ENCODE measurements at places on chromosomes 12 and 14. TPM values are rescaled to one million over a fixed set of nuclear protein-coding genes. Genes with fewer than 3 reads are reported as not detected.

DNA sequence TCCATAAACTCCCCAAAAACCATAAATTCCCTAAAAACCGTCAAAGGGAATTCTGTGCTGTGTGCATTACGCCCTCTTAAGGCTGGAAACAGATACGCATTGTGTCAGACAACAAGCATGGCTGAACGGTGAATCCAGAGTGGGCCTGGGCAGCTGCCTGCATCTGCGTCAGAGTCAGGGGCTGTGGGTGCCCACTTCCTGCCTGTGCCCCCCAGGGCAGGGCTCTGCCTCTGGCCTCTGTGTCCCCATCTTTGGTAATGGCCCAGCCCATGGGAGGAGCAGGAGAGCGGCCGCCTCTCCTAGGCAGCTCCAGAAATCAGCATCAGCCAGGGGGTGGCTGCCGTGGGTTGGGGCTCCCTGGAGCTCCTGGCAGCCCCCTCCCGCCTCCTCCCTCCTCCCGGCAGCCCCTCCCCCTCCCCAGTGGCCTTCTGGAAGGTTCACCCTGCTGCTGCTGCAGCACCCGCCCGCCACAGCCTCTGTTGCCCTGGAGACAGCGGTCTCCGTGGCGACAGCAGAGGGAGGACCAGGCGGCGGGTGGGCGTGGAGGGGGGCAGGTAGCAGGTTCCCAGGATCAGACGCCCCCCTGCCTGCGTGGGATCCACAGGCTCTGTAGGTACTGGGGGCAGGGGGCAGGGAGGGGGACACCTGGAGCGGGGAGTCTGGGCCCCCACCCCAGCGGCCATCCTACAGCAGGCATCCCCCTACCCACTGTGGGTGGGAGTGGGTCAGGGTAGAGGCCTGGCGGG lies 5.9 kb downstream of the MMP17 start:
- DNase-seq = no peak

DNA sequence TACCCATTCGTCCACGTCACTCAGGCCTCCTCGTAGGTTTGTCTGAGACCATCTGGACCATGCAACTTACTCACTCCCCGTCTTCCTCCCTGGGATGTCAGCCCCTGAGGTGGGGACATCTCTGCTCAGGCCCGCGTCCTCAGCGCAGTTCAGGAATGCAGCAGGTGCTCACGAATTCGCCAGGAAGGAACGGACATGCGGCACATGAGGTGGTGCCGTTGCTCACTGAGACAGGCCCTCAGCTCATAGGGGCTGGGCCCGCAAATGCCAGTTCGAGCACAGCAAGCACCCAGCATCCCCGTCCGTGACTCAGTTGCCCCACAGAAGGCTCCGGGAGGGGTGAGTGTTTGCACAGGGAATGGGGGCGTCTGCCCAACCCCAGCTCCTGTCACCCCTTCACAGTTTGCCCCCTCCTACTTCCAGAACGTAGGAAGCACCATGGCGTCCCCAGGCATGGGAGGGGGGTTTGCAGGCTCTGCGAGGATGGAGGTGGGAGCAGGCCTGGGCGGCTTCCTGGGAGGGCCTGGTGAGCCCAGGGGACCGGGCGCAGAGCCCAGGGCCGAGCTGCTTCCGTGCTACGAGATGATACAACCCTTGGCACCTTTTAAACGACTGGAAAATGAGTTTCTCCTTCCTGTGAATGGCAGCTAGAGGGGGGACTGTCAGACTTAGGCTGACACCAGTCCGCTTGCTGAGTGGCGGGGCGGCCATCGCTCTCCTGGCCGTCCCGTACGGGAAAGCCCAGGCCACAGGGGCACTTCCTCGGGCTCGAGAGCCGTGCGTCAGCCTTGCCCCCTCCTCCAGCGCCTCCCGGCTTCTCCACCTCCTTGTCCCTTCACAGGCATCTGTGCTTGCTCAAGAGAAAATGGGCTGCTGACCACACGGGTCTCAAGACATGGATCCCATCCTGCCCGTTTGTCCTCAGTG lies 6.9 kb downstream of the GALNT9 start:
- DNase-seq = no peak

DNA sequence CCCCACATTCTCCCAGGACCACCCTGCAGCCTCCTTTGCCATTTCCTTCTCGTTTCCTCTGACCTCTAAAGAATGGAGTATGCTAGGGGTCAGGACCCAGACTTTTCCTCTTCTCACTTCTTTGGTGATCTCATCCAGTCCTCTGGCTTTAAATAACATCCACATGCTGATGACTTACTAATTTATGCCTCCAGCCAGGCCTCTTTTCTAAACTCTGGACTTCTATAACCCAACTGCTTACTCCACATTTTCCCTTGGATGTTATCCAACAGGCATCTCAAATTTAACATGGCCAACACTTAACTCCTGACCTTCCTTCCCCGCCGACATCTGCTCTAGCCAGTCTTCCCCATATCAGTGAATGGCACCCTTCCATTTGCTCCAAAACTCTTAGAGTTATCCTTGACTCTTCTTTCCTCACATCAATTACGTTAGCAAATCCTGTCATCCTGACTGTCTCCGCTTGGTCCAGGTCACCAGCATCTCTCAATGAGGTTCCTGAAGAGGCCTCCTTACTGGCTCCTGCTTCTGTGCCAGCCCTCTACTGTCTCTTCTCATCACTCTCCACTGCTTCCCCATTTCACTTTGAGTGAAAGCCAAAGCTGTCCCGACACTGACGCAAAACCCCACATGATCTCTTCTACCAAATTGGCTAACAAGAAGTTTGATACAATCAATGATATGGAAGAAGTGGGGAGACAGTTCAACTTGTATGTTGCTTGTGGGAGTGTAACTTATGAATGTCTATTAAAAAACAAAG lies 42.7 kb downstream of the TMBIM6 start:
- DNase-seq = no peak

DNA sequence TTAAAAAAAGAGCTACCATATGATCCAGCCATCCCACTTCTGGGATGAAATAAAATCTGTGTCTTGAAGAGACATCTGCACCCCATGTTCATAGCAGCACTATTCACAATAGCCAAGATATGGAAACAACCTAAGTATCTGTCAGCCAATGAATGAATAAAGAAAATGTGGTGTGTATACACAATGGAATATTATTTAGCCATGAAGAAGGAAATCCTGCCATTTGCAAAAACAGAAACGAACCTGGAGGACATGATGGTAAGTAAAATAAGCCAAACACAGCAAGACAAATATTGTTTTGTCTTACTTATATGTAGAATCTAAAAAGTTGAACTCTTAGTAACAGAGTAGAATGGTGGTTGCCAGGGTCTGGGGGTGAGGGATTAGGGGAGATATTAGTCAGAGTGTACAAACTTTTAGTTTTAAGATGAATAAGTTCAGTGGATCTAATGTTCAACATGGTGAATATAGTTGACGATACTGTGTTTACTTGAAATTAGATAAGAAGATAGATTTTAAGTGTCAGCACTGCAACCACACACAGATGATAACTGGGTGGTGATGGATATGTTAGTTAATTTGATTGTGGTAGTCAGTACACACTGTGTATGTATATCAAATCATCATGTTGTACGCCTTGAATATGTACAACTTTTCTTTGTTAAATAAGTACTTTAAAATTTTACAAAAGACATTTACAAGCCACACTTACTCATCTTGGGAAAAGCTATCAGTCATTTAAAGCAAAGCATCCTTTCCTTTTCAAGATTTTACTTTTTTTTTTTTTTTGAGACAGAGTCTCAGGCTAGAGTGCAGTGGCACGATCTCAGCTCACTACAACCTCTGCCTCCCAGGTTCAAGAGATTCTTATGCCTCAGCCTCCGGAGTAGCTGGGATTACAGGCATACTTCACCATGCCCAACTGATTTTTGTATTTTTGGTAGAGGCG lies 89.9 kb downstream of the BICD1 start:
- DNase-seq = no peak

GRCh38 chr12:110846615-110847566 lies at the start of gene CCDC63:
CCDC63 (plus strand) TSS chr12:110846987; CDS start chr12:110852955, 5,968 bp downstream.
- DNase-seq = no peak

- no peak for DNase-seq
Observed at GRCh38 chr12:130394906-130395305, 57.2 kb downstream of the PIWIL1 start.

DNA sequence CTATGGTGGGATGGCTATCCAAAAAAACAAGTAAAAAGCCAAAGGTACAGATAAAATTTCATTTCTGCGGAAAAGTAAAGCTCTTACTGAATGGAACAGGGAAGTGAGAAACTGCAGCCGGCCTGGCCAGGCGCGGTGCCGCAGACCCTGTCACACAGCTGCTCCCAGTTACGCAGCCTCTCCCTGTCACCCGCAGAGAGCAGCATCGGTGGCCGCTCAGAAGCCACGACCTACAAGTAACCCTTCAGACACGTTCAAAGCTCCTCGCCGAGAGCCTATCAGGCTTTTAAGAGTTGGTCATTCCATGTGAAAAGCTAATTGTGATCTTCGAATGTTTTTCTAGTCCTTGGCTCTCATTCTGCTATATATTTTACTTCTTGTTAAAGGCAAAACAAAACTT lies 11.0 kb upstream of the ANKLE2 start:
- no peak for DNase-seq

- DNase-seq = no peak
Observed at GRCh38 chr12:12338527-12339168, 11.4 kb downstream of the MANSC1 start.

DNA sequence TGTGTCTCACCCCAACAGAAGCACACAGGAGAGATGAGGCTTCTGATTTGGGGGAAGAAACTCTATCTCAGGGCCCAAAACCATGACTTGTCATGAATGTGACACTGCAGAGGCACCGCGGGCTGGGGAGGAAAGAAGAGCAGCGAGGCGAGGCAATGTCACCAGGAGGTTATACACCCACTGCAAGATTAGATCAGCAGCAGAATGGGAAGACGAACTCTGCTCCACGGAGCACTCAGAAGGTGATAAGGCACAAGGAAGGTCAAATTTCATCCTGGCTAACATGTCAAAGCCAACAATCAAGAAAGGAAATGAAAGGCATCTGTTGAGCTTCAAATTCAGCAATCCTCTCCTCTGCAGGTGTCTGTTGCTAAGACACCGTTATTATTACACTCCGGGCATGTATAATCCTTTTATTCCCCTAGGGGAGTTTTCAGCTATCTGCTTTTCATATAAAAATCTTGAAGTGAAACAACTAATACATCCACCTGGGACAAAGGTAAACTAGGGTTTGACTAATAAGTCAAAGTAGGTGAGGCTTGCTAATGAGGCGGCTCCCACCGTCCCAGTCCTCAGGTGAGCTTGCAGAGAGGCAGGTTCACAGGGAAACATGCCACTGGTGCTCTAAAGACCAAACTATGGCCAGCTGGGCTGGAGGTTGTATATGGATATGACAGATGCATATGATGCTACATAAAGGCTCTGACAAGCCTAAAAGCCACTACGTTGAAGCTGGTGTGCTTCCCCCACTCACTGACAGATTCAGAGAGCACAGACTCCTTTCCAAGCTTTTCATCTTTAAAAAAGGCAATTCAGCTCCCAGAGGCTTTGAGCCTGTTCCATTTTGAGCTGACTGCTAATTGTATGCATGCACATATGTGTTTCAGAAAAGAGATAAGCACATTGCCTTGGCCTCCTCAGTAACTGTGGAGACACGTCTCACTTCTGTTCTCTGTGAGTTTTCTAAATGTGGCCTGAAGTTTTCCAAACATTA lies 221.2 kb downstream of the NELL2 start:
- DNase-seq = no peak

DNA sequence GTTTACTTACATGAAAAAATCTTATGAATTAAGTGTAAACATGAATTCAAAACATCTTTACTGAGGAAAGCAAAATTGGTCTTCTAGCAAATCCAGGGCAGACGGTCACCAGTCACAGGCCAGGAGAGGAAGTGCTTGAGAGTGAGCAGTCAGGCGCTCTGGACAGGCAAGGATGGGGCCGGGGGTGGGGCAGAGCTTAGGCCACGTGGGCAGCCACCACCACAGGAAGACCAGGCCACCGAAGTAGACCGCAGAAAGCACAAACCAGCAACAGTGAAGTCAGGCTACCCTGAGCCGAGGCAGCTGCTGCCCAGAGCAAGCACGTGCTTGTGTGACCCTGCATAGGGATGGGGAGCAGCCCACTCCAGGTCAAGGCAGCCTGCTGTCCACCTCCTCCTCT lies 33.5 kb downstream of the SLC6A12 start:
- DNase-seq = no peak

- DNase-seq = no peak
Observed at GRCh38 chr14:64938972-64939816, 3.4 kb downstream of the GPX2 start.

DNA sequence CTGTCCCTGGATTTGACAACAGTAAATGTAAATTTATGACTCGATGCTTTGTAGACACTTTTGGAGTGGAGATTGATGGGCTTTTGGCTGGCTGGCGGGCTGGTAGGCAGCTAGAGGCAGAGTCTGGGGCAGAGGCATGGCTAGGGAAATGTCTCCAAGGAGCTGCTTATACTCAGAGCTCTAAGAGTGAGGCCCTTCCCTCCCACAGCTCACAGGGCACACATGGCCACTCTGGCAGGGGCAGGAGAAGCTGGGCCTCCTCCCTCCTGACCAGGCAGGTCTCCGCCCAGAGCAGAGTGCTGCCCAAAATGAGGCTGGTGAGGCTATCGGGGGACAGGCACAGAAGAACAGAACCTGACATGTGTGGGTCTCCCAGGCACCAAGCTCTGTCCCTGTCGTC lies 67.5 kb downstream of the GALNT16 start:
- DNase-seq = no peak

DNA sequence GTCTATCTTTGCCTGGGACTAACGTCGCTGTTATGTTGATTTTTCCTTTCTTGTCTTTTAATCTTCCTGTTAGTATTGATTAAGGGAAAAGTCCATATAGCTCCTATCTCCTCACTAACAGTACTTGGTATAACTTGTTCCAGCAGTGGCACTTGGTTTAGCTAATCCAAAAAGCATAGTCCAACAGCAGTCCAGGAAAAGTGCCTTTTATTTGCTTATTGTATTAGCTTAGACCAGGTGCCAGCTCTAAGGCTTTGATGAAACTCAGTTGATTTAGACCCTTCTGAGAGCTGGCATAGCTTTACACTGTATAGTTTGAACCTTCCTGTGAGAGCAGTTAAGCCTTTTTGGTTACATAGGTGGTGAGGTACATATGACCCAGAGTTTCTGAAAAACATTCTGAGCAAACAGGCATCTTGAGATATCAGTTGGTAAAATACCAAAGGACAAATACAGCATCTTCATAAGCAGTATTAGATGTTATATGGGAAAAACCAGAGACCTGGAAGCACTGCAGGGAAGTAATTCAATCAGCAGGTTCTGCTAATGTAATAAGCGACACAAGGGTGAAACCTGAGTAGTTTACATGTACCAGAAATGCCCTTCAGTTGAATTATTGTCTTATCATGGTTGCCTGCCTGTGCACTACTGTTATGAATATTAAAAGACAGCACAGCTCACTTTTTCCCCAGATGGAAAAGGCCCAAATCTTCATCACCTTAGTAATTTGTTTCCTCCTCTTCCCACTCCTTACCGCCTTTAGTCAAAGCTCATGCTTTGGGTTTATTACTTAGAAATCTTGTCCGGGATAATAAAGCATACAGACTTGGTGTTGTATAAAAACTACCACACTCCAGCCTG lies 13.0 kb downstream of the PELI2 start:
- no peak for DNase-seq

LUM gene
- 0.37 TPM for polyA plus RNA-seq

TMEM253 gene
- polyA plus RNA-seq = 1.4 TPM

KRT80 gene
- 4.1 TPM for polyA plus RNA-seq

RBP5 gene
- not detected for polyA plus RNA-seq

C1R gene
- polyA plus RNA-seq = 8.0 TPM

JPH4 gene
- polyA plus RNA-seq = 0.03 TPM

CLEC2A gene
- 0.88 TPM for polyA plus RNA-seq

ACSM4 gene
- not detected for polyA plus RNA-seq
